ENCODE measurements at places on chromosomes 2 and 18. TPM values are rescaled to one million over a fixed set of nuclear protein-coding genes. Genes with fewer than 3 reads are reported as not detected.

Gene FBXO15
- total RNA-seq = 1.5 TPM

DNA sequence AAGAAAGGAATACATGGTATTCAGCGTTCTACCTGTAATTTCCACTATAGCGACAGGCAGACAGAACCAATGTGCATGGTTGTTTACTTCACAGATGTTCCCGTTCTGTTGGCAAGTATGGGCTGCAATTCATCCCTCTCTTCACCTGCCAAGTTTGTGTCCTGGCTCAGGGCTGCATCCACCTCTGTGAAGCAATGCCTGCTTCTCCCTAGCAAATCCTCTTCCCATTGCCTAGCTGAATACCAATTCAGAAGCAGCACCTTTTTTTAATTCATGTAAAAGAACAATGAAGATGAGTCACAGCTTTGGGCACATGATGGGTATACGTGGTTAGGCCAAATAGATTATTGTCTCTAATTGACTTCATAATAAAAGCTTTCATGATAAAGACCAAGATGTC, 54.7 kb upstream of the LRATD1 start:
- no peak for DNase-seq

DNA sequence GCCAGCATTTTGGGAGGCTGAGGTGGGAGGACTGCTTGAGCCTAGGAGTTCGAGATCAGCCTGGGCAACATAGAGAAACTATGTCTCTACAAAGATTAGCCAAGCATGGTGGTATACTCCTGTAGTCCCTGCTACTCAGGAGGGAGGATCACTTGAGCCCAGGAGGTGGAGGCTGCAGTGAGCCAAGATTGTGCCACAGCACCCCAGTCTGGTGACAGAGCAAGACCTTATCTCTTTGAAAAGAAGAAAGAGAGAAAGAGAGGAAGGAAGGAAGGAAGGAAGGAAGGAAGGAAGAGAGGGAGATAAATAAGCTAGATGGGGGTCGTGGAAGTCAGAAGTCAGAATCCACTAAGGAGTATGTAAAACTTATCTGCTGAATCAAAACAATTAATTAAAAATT, 16.2 kb downstream of the GPR75 start:
- no peak for DNase-seq

Gene GPR17
- total RNA-seq = not detected

DNA sequence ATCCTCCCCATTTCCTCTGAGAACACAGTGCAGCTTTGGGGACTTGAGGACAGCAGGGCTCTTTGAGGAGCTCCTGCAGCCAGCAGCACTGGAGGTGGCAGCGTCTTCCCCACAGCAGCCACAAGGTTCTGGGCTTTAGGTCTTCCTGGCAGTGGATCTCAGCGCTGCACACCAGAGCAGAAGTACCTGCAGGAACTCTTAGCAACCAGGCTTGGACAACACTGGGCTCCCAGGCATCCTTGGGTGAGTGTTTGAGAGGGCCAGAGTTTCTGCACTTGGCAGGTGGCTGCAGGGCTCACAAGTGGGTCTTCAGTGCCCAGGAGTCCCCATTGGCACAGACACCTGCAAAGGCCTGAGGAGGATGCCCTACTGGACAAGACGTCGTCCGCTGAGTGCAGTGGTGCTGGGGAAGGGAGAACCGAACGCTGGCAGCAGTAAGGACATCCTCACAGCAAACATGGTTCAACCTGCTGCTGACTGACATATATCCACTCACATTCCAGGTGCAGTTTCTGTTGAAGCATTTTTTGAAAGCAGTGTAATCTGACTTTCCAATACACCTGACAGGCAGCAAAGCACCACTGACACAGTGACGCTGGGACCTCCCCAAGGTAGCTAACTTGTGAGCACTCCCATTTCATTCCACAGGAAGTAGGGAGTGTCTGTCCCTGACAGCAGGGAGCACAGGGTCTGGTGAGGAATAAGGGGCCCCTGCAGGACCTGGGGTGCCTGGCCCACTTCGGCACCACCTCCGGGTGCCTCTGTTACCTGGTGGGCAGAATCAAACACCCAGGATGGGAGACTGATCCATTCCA, 149.9 kb upstream of the COPS8 start:
- DNase-seq = no peak

DNA sequence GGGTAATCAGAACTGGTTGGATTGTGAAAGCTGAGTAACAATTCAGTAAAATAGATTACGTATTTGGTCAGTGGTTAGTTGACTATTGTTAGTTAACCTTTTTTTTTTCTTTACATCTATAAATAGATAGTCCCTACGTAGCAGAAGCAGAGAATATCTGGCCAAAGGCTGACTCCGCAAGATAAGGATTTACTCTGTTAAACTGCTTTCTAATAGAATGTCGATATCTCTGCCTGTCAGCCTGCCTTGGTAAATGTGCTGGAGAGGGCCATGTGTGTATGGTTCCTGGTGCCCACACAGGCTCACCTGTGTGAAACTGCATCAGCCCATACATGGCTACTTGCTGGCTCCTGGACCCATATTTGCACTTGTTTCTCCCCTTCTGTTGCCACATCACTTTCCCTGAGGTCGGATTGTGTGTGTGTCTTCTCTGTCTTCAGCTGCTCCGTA, 94.4 kb downstream of the CRIM1 start:
- no peak for DNase-seq

Gene OST4
- 398 TPM for total RNA-seq

DNA sequence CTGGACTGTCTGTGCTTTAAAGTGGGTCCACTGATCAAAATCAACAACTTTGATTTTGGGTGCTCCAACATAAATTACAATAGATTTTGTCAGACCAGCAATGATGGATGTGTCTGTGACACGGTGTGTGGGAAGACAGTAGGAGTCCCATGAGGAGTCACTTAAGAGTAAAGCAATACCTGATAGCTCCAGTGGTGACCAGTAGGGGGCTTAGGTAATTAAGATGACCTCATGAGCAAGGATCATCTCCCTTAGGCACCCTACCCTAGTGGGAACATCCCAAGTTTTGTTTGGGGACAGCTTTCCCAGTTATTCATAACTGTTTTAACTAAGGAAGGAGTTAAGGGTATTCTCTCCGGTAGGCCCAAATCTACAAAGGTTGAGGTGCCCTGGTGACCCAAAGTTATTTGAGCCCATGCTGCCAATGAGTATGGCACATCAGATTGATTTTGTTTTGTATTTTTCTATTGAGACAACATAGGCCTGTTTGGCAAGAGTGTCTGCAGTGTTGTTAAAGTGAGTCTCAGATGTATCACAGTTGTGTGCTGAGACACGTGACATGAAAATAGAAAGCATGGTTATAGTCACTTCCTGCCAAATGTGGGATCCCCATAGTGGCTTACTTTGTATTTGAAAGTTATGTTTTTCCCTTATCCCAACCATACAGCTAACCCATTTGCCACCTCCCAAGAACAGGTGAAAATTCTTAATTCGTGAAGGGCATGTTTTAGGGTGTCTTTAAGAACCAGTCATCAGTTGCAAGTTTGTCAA, 1337.6 kb upstream of the SLC39A10 start:
- no peak for DNase-seq

Gene TSPYL6
- not detected for total RNA-seq

DNA sequence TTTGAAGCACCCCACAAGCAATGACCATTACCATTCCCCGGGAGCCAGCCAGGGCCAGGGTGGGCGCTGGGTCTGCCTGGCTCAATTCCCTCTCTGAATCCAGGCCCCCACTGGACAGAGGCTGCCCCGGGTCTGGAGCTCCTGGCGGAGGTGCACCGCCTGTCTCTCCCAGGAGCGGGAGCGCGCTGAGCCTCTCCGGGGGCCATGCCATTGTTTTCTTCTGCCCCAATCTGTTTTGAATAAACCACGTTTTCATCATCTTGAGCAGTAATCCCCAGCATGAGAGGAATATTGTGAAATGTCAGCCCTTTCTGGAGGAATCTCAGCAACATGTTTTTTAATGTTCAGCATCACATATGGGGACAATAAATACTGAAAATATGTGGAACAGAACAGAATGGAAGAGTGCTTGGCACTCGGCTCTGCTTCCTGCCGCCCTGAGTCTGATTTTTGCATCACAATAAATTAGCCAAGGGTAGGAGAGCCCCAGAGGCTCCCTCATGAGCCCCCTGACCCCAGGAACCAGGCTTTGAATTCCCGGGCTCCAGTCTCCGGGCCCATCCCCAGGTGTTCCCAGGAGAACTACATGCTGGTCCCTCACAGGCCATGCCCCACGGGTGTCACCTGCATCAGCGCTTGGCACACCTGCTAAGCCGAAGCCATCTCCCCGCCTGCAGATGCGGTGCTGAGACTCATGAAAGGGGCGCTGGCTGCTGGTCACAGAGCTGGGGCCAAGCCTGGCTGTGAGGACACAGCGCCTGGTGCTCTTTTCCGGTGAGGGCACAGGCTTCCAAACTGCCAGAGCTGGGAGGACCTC, 88.8 kb downstream of the INHBB start:
- DNase-seq = no peak

Gene USP40
- total RNA-seq = 16.4 TPM

DNA sequence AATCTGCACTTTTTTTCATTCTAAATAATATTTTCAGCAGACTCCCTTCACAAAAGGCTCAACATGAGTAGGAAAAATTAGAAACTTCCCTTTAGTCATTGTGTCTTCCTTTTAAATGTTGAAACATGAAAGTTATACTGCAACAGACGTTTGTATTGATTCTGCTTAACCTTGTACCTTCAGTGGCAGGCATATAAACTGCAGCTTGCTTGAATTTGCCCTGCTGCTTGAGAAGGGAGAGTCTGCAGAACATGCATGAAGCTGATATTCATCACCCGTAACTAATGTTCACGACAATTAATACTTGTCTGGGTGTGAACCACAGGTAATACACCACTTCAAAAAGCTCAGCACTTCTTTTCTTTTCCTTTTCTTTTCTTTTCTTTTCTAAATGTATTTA, 294.7 kb upstream of the LRP1B start:
- no peak for DNase-seq

GRCh38 chr2:36741188-36741837, 44.8 kb downstream of the VIT start:
- no peak for DNase-seq

- no peak for DNase-seq
Observed at GRCh38 chr2:171824086-171824485, 70.0 kb downstream of the SLC25A12 start.

Gene AQP12B
- total RNA-seq = not detected

DNA sequence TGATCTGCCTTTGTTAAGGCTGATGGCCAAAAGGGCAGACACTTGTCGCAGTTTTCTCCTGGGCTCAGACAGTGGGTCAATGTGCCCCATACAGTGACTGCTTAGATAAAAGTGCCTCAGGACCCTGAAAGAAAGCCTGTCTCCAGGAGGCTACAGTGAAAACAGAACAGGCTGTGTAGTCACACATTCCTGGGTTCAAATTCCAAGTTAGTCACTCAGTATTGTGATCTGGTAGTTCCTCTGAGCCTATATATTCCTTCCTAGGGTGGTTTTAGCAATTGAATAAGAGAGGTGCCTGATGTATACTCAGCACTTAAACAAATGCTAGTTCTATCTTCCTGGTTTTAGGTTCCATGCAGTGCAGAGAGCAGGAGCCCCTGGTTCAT, 54.4 kb downstream of the RPL37A start:
- DNase-seq = no peak

Measured in naive thymus-derived CD4-positive, alpha-beta T cell (primary cell).